ENCODE measurements at places on chromosomes 3 and 15.

DNA sequence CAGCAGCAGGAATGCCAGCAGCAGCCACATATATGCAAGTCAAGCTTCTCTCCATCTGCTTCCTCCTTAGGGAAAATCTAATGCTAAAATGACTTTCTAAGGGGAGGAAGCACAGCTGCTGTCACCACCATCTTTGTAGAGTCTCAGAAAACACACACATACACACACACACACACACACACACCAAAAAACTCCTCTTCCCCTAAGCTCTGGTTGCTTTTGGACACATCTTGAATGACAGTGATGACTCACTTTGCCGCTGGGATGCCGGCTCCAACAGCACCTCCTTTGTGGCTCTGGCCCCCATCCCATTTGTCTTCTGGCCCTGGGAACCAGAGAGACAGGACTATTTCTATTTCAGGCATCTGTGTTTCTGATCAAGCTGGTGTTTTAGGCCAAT is 124.8 kb upstream of the GOLIM4 start:
- DNase-seq, result no peak

- DNase-seq, result no peak
These were observed 106.3 kb downstream of the LRRK1 start for GRCh38 chr15:101025501-101025885.

GRCh38 chr3:13288732-13289718 is 131.1 kb downstream of the NUP210 start:
- DNase-seq, result no peak

DNA sequence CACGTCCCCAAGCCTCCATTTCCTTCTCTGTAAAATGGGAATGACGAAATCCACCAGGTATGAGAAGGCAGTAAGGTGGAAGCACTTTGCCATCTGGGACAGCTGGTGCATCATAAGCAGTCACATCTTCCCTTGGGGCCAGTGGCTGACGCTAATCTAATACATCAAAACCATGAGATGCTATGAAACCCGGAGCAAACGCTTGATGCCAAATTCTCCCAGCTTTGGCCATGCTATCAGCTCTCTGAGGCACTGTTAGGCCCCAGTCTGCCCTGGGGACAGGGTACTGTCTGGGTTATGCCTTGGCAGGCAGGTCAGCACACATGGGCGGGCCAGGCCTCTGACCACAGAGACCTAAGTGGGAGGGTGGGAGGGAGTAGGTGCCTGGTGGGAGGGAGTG is 66.1 kb downstream of the ADAMTS17 start:
- no peak for DNase-seq

DNA sequence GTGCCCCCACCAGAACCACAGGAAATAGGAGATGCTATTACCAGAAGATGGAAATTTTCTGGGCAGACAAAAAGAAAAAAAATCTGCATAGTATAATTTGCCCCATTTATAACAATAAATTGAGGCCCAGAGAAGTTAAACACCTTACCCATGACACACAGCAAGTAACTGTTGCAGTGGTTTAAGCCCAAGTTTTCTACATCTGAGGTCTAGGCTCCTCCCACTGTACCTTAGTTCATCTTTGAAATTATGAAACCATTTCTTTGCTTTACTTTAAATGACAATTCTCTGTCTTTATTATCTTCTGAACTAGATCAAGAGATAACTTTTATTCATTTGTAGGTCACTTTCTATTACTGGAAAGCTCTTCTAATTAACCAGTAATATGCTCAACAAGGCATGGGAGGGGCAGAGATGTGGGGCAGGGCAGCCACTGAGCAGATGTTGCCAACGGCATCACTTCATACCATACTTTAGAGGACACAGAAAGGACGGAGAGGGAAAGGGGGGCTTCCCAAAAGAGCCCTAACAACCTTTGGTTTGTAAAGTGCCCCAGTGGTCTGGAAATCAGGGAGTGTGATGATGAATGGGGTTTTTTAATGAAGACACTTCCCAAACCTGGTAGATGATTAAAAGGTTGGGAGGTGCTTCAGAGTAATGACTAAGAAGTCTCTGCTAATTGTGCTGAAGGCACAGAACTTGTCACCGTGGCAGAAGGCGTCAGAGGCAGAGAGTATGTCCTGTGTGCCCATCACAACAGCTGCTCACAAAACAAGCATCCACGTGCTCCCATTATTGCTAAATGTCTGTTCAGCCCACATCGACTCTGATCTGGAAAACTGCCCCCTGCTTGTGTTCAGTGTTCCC is 342.5 kb downstream of the SHQ1 start:
- no peak for DNase-seq

- no peak for DNase-seq
These were observed 54.9 kb downstream of the ABCC5 start for GRCh38 chr3:183962807-183963206.

DNA sequence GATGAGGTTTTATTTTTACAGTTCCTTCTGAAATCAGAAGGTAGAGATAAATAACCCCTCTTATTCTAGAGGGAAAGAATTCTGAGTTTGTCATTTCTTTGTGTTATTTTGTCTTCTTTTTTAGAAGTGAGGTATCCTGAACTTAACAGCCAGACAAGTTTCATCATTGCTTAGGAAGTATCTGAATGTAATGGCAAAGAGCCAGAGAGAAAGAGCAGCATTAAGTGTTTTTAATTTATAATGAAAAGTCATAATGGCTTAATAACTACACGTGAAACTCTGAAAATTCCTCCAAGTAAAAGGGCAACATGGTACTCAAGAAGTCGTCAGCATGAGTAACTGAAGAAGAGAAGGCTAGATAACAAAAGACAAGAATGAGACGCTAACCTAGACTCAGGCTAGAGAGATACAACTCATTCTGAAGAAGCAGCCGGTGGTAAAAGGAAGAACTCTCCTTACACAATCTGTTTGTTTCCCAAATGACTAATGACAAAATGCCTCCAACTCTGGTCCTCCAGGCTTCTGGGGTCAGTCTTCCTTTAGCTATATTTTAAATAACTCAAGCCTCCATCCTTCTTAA is 116.2 kb upstream of the NECTIN3 start:
- DNase-seq, result no peak

DNA sequence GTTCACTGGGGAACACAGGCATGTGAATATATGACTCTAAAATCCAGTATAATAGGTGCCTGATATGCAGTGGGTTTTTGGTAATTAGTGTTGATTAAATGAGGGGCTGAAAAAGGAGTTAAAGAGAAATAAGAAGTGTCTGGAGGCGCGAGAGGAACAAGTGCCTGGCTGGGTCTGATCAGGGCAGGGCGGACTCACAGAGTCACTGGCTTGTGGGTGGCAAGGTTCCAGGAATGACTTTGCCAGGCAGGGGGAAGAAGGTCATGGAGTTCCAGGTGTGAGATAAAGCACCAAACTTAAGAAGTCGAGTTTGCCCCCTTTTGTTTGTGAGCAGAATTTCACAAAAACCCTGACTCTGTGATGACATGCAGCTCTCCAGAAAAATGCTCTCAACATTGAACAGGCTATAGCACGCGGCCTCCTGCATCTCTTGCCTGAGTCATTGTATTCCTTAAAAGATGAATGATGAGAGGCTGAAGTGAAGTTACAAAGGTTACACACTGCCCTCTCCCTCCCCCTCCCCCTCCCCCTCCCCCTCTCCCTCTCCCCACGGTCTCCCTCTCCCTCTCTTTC is 63.0 kb upstream of the LMCD1 start:
- no peak for DNase-seq

- no peak for DNase-seq
These were observed 258.5 kb downstream of the PTPRG start for GRCh38 chr3:61819861-61820260.

DNA sequence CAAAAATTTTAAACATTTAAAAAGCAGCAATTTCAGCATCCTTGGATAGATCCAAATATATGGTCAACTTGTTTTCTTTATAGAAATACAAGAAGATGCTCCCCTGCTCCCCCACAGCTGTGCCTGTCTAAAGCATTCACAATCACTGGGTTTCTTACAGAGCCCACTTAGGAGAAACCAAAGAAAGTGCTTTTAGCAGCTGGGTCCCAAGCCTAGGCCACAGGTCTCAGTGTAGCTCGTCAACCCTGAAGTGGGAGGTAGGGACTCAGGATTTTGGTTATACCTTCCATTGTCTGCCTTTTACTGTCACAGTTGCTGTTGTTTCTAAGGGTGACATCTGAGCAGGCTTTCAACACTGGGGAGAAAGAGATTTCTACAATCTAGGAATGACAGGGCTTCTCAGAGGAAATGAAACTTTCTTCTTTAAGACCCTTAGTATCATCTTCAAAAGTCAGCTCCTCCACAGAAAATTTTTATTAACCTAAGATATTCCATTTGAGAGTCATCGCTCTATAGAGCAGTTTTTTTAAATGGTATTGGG is 199.3 kb upstream of the CMC1 start:
- DNase-seq, result no peak

GRCh38 chr3:150022381-150023238 is 51.9 kb upstream of the PFN2 start:
- no peak for DNase-seq

GRCh38 chr15:95822961-95823360 is 507.5 kb upstream of the NR2F2 start:
- DNase-seq, result no peak

GRCh38 chr3:187491371-187491770 is 123.2 kb downstream of the RTP4 start:
- no peak for DNase-seq

DNA sequence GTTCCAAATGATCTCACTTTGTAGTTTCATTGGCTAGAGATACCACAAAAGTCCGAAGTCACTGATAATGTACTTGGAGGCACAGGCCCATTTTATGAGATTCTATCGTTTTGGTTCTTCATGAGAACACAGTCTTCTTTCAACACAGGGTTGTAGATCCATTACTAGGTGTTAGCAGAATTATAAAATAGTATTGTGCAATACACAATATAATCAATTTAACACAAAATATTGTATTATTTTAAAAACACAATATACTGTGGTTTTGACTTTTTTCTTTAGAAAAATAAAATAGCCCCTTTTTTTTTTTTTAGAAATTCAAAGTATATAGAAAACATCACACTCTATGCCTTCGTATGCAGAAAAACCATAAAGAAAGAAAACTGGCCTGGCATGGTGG is 138.6 kb upstream of the TSC22D2 start:
- no peak for DNase-seq

GRCh38 chr3:56815589-56815988 is 13.8 kb upstream of the ARHGEF3 start:
- DNase-seq, result no peak

DNA sequence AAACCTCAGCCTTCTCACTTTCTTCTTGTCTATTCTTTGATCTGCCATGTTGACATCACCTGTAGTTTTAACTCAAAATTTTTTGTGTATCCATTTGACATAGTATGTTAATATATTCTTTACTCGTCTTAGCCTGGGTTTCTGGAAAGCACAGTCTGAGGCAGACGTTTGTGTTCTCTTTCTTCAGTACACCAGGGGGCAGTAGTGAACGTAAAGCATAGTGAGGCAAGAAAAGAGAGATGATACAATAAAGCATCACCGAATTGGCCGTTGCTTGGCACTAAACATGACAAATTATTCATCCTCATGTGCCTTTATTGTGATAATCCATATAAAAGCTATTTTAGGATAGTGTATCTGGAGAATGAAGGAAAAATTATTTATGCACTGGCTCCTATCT is 141.0 kb upstream of the MYRIP start:
- no peak for DNase-seq

GRCh38 chr3:191358929-191359328 is 28.6 kb upstream of the UTS2B start:
- no peak for DNase-seq

- DNase-seq, result no peak
These were observed 37.8 kb upstream of the UACA start for GRCh38 chr15:70801109-70801508.

DNA sequence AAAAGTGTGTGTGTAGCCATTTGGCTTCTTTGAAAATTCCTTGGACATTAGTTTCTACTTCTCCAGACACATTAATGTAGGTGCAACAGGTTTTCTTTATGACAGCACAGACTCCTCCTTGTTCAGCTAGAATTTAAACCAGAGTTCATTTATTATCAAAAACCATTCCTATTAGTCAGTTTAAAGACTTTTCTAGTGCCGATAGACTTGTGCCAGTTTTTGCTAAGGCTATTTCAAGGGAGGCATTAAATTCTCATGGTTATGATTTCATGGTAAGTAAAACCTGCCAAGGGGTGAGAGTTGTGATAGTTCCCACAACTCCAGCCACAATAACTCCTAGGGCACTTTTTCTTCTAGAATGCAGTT is 20.6 kb upstream of the SENP7 start:
- no peak for DNase-seq

DNA sequence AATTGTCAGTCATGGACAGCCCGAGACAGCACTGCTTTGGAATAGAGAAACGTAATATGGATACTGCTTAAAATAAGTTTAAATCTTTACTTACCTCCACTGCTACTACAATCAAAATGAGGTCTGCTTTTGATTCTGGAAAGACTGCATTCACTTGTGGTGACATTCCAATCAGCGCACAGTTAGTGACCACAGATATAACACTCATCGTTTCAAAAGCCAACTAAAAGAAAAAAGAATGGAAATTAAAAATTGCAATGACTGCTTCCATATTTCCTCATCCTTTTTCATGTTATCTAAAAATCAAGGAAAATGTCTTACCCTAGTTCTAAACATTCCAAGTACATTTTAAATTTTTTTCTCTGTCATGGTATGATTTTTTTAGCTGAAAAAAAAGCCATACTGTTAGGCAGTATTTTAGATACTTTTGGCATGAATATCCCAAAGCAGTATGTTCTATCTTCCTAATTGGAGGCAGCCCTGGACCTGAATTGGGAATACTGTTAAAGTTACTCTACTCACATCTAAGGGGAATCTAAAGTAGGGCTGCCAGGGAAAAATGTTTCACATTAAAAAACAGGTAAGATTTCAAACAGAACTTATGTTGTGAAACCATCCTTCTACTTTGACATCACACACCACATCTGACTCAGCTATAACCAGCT is 72.1 kb downstream of the ANO10 start:
- no peak for DNase-seq

GRCh38 chr3:188417271-188417696 is 263.3 kb downstream of the LPP start:
- no peak for DNase-seq

GRCh38 chr3:190497811-190498210 is 16.1 kb upstream of the IL1RAP start:
- no peak for DNase-seq

DNA sequence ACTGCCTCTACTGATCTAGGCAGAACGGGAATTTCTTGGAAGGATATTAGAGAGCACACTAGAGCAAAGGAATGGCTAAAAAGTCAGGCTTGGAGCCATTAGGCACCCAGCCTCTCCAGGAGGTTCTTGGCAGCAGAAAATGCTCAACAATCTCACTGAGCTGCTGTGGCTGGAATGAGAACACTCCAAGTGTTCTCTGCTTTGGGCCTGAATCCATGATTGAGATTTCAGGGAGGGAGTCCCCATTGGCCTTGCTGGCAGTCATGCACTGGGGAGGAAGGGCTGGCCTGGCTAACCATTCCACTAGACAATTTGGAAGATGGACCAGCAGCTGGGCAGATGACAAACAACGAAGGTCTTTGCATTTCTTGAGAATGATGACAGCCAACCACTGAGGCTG is 362.6 kb downstream of the SHQ1 start:
- no peak for DNase-seq

DNA sequence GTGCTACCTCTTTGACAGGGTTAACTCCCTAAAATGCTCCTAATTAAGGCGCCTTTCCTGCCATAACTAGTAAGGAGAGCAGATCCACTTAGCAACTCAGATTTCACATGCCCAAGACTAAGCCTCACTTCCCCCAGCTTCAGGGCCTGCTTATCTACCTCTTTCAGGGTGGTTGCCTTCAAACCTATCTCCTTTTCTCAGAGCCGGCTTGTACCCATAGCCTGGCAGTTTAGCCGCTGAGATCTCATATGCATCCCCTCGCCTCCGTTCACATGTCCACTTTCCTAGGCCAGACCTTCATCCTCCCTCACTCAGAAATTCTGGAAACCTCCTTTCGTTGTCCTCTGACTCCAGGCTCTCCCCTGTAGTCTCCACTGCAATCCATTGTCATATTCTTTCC is 1.0 kb upstream of the FSTL1 start:
- DNase-seq, result no peak
